Adrenal gland (tissue), 19 donors: ENCODE measurements at places on chromosomes 1 and 21. TPM values are rescaled to one million over a fixed set of nuclear protein-coding genes. Genes with fewer than 3 reads are reported as not detected.

DNA sequence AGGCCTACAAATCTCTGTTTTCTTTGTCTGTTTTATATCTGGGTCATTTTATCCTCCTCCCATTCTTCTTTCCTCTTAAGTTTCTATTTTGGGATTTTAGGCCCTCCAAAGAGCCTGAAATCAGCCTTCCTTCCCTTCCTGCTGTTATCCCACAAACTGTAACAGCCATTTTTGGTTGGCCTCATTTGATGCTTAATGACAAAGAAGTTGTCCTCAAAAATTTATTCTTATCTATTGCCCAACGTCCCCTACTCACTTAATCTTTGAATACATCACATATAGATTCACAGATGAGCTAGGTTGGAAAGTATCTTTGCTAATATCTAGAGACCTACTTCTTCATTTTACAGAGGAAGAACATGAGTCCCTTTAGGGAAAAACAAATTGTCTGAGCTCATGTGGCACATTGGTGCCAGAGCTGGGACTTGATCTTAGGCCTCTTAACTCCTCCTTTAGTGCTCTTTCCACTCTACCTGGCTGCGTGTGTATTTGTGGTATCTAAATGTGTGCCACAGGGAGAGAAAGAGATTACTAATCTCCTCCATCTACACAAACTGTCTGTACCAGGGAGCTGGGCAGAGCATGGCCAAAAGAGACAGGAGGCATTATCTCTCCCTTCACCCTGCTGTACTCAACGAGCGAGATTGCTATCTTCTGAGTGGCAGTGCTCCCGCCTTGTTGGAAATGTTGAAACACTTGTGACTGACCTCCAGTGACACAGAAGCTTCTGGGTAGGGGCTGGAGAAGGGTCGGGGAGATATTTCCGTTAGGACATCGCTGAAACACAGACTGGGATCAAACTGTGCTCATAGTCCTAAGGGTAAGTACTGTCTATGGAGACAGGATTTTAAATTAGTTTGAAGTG is 30.1 kb downstream of the RHEX start:
- no peaks in the 10 kb centered on the region for H3K4me1 ChIP-seq
- no peak overlapping the region for H3K4me3 ChIP-seq
- no peak for DNase-seq
- peaks cover 3% of the 10 kb centered on the region for H3K27me3 ChIP-seq
- no peaks in the 10 kb centered on the region for H3K36me3 ChIP-seq

DNA sequence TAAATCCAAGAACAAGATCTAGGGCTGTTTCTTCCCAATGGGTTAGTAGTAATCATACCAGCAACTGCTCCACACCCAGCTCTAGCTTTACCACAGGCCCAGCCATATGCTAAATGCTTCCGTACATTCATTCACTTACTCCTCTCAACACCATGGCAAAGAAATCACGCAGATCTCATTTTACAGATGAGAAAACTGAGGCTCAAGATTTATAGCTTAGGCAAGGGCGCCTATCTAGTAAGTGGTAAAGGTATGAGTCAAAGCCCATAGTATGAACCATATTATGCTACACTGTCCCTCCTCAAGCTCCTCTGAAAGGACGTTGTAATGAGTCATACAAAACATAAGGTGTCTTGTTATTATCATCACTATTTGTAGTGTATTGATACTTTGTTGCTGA is 82.2 kb downstream of the NIBAN1 start:
- no peak for DNase-seq
- H3K4me1 ChIP-seq, result peaks cover 33% of the 10 kb centered on the region
- H3K27ac ChIP-seq, result no peak overlapping the region

DNA sequence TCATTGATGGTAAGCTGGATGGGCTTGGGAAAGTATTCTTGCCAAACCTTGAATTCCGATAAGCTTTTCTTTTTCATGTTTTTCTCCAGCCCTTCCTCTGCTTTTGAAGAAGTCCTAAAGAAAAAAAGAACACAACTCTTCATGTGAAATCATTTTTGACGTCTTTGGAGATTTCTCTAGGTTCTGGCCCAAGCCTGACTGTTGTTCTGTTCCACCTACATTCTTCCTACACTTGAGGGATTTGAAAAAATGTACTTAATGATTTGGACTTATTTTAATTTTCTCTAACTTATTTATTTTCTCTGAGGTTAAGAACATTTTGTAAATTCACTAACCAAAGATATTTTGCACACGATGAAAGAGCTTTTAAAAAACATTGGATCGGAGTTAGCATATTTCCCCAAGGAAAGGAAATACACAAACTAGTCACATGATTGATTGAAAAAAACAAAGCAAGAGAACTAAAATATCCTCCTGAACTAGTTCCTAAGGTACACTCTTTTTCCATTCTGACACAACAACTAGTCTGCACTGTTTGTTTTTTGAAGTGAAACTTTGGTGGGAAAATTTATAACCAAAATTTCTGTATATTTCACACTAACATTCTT is 82.3 kb downstream of the LTN1 start:
- no peak overlapping the region for H3K4me3 ChIP-seq
- H3K4me1 ChIP-seq, result no peaks in the 10 kb centered on the region
- no peaks in the 10 kb centered on the region for H3K27me3 ChIP-seq
- no peaks in the 10 kb centered on the region for H3K36me3 ChIP-seq

- H3K27me3 ChIP-seq, result no peaks in the 10 kb centered on the region
- H3K4me3 ChIP-seq, result no peak overlapping the region
- no peaks in the 10 kb centered on the region for H3K36me3 ChIP-seq
- H3K27ac ChIP-seq, result no peak overlapping the region
- peaks cover 40% of the 10 kb centered on the region for H3K4me1 ChIP-seq
These were observed 10.2 kb downstream of the MACF1 start for GRCh38 chr1:39214714-39214997.

GRCh38 chr1:214500340-214501055 is 50.9 kb downstream of the PTPN14 start:
- no peaks in the 10 kb centered on the region for H3K36me3 ChIP-seq
- DNase-seq, result no peak
- no peaks in the 10 kb centered on the region for H3K27me3 ChIP-seq
- H3K4me1 ChIP-seq, result peaks cover 4% of the 10 kb centered on the region

GRCh38 chr1:147676311-147677085 is 6.2 kb upstream of the ACP6 start:
- no peaks in the 10 kb centered on the region for H3K4me1 ChIP-seq
- H3K27ac ChIP-seq, result no peak overlapping the region
- H3K36me3 ChIP-seq, result no peaks in the 10 kb centered on the region

Gene OPRD1
- total RNA-seq, result 1.8 TPM

DNA sequence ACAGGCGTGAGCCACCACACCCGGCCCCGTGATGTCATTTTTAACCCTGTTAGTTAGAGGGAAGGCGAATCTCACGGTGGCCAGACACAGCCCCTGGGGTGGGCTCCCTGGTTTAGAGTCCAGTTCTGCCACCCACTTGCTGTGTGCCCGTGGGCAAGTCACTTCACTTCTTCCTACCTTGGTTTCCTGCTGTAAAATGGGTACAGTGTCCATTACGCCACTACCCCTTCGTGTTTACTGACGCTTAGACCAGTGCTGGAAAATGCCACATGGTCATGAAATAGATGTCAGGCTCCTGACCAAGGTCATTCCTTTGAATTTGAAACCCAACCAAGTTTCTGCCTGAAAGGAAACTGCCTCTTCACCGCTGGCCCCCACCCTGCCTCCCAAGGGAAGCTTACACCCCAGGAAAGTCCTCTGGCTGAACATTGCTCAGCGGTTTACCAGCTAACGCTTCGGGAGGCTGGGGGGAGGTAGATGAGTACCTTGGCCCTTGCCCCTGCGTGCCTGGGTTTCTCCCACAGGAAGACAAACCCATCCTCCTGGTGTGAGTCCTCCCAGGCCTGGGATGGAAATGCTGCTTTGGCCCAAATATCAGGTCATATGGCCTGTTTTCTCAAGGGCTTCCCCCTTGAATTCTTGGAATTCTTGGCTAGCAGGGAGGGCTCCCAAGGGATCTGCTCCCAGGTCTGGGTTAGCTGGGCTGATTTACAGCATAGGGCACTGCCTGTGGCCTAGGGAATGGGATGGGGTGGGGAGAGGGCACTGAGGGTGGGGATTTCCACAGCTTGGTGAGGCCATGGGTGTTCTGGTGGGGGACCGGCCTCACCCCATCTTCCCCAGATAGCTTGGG is 7.6 kb upstream of the AADACL4 start:
- H3K4me1 ChIP-seq, result no peaks in the 10 kb centered on the region
- H3K4me3 ChIP-seq, result no peak overlapping the region
- no peaks in the 10 kb centered on the region for H3K36me3 ChIP-seq

- no peak for DNase-seq
- no peaks in the 10 kb centered on the region for H3K4me1 ChIP-seq
- no peak overlapping the region for H3K27ac ChIP-seq
- H3K4me3 ChIP-seq, result no peak overlapping the region
- H3K36me3 ChIP-seq, result no peaks in the 10 kb centered on the region
These were observed 210.9 kb downstream of the AKT3 start for GRCh38 chr1:243639027-243639658.

DNA sequence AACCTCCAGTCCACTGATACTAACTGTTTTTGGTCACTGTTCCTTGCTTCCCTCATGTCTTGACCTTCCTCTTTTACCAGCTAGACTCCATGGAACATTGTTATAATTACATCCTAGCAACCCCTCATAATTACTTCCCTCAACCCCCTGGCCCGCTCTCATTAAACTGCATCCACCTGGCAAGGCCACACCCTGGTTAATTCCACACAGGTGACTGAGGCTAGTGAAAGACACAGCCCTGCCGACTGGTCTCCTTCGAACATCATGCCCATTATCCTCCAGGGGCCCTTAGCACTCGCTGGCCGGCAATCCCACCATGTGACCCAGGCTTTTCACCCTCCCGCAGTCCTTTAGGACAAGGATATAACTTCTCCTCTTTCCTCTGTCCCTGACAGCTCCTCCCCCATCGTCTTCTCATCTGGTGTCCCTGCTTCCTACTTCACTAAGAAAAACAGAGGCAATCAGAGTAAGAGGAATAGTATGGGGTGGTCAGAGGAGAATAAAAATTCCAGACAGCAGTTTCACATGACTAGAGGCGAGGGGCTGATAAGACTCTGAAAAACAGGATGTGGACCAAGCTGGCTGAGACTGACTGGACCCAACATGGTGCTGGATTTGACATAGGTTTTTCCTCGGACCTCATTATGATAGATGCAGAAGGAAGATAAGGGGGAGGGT is 8.8 kb upstream of the TENT5B start:
- DNase-seq, result no peak
- no peaks in the 10 kb centered on the region for H3K4me1 ChIP-seq
- H3K27ac ChIP-seq, result no peak overlapping the region
- no peaks in the 10 kb centered on the region for H3K36me3 ChIP-seq

Gene FLG2
- not detected for total RNA-seq

Gene LRRC53
- total RNA-seq, result not detected

- no peaks in the 10 kb centered on the region for H3K4me1 ChIP-seq
- no peak for DNase-seq
- no peaks in the 10 kb centered on the region for H3K36me3 ChIP-seq
- H3K27ac ChIP-seq, result no peak overlapping the region
These were observed 117.1 kb downstream of the DSCAM start for GRCh38 chr21:40729761-40730425.

DNA sequence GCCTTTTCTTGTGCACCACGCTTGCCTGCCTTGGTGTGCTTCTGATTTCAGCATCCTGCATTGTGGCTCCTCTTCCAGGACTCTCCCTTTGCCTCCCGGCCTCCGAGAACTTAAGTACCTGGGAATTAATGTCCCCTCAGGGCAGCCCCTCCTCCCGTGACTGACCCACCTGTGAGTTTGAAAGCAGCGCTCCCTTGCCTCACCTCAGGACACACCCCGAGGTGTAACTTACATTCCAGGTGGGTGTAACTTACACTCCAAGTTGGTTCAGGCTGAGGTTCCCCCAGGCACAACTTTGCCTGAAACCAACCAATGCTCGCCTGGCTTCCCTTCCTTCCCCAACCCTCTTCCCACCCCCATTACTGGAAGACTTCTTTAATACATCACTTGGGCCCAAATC is 161.4 kb downstream of the KAZN start:
- H3K36me3 ChIP-seq, result no peaks in the 10 kb centered on the region
- H3K4me3 ChIP-seq, result no peak overlapping the region
- no peak for DNase-seq

Gene PIGM
- total RNA-seq, result 9.3 TPM

Gene RNF186
- total RNA-seq, result not detected

Gene TRIM58
- 0.49 TPM for total RNA-seq

DNA sequence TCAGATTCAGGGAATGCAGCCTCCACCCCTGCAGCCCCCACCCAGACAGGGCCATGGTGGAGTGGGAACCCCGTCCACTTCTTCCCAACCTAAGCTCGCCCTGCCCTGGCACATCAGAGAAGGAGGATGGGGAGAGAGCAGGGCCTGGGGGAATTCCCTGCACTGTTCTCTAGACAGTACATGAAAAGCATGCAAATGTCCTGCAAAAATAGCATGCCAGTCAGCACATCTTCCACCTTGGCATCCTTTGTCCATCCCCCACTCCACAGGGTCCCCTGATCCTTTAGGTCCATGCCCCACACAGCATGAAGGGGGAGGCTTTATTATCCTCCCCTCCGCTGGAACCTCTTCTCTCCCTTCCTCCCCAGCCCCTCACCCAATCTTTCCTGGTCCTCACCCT is 35.0 kb upstream of the RD3 start:
- no peaks in the 10 kb centered on the region for H3K36me3 ChIP-seq
- no peaks in the 10 kb centered on the region for H3K27me3 ChIP-seq

DNA sequence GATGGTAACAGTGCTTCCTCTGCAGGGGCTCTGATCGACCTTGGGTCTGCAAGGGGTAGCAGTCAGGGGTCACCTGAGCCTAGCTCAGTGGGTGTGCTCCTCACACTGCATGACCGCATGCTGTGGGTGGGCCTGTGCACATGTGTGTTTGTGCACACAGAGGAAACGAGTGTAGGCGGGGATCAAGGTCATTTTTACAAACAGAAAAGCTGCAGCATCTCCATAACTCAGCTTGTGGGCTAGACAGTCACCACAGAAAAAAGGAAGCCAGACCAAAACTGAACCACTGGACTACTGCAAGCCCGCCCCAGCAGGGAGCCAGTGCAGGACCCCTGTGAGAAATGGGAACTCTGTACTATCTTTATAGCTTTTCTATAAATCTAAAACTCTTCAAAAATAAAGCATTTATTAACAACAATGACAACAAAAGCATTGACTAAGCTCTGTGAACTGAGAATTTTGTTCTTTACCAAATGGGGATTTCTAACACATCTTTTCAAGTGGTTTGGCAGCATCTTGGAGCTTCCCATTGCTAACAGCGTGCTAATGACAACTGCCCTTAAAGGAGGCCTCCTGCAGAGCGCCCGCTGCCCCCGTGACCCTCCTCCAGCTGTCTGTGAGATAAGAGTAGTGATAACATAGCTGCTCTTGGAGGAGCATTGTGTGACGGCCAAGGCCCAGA is 19.9 kb upstream of the NEK2 start:
- H3K4me3 ChIP-seq, result no peak overlapping the region
- H3K27me3 ChIP-seq, result no peaks in the 10 kb centered on the region
- no peak overlapping the region for H3K27ac ChIP-seq
- DNase-seq, result no peak
- H3K4me1 ChIP-seq, result peaks cover 3% of the 10 kb centered on the region
- H3K36me3 ChIP-seq, result no peaks in the 10 kb centered on the region
